ENCODE measurements at places on chromosomes 3 and 15. TPM values are rescaled to one million over a fixed set of nuclear protein-coding genes. Genes with fewer than 3 reads are reported as not detected.

CLDN18 gene
- total RNA-seq = not detected

OR5K2 gene
- total RNA-seq = not detected

P2RY1 gene
- total RNA-seq = under 0.01 TPM

MYEF2 gene
- total RNA-seq = 7.2 TPM

CAND2 gene
- total RNA-seq = 3.1 TPM

PTPRG gene
- 45.1 TPM for total RNA-seq

PRR20G gene
- total RNA-seq = not detected

MRPL3 gene
- total RNA-seq = 128 TPM

MED12L gene
- 0.43 TPM for total RNA-seq

DCUN1D1 gene
- 33.5 TPM for total RNA-seq

XCR1 gene
- not detected for total RNA-seq

STRC gene
- total RNA-seq = not detected

IL16 gene
- total RNA-seq = not detected

CMTM8 gene
- total RNA-seq = not detected

ST6GAL1 gene
- total RNA-seq = 2.8 TPM

SNTN gene
- not detected for total RNA-seq

Measured in placental pericyte (primary cell).